ENCODE measurements at places on chromosomes 13 and 19.

- DNase-seq: no peak
Observed at GRCh38 chr13:53694814-53695532, 666.4 kb downstream of the OLFM4 start.

GRCh38 chr19:6533746-6534418, 3.1 kb downstream of the TNFSF9 start:
- DNase-seq: no peak

GRCh38 chr13:44128552-44129001, 245.0 kb upstream of the SERP2 start:
- no peak for DNase-seq

GRCh38 chr19:6743066-6743465, 3.6 kb downstream of the TRIP10 start:
- no peak for DNase-seq

GRCh38 chr13:91185294-91185863, 162.1 kb upstream of the MIR17HG start:
- no peak for DNase-seq

DNA sequence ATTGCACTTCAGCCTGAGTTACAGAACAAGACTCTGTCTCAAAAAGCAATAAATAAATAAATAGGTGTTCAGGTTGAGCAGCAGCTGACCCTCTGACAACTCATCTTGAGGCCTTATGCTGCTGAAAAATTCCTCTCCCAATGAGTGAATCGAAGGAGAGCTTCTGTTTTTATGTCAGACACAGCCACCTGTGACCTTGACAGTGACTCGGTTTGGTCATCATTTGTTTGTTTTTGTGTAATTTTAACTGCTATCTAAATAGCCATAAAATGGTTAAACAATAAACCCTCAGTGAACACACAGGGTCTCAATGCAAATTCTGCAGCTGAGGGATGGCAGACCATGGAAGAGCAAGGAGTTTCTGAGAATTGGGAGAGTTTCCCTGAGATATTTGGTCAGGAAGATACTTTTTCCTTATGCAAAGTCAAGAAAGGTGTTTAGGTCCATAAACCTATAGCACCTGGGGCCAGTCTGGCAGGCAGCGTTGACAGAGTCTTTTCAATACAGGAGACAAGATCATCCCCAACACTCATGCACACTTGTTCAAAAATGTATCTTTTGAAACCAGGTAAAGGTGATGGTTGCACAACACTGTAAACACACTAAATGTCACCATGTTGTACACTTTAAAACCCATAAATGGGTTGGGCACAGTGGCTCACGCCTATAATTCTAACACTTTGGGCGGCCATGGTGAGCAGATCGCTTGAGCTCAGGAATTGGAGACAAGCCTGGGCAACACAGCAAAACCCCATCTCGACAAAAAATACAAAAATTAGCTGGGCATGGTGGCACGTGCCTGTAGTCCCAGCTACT, 16.6 kb upstream of the SLC25A30 start:
- no peak for DNase-seq

Data from type B pancreatic cell (in vitro differentiated cells).